Stimulated activated CD8-positive, alpha-beta memory T cell treated with anti-CD3 and anti-CD28 coated beads, Interleukin-7, amount 100 ng/mL, for 4 hours (primary cell): ENCODE measurements at places on chromosomes 5 and 9.

DNA sequence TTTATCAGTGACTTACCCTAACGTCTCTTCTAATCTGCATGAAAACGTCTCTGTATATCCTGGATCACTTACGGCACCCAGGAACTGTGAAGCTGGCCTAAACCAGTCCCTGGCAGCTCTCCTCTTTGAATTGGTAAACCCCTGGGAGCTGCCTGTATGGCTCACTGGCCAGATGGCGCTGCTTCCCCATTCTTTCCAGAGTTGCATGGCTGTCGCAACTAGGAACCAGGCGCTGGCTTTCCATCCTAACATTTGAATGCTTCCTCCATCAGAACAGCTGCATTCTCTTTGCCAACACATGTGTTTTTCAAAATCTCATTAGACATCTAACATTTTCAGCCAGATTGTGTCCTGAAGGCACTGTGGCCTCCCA lies 8.0 kb upstream of the PCA3 start:
- no peak for DNase-seq

GRCh38 chr5:102863764-102864560 lies 108.9 kb downstream of the PAM start:
- DNase-seq = no peak

GRCh38 chr9:88533951-88534455 lies 975 bp upstream of the NXNL2 start:
- no peak for DNase-seq

DNA sequence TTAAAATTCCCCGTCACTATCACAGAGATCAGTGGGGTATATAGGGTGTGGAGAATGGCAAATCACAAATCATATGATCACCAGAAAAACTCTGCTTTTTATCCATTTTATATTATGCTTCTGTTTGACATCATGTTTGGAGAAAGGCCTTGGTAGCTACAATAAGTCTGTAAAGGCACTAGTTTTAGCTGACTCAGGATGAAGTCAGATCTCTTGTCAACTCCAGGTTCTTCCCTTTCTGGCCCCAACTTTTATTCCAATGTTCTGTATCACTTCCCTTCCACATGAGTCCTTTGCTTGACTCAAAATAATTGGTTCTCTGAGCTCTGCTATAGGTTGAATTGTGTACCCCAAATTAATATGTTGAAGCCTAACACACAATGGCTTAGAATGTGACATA lies 484.9 kb downstream of the PTPRD start:
- DNase-seq = no peak

DNA sequence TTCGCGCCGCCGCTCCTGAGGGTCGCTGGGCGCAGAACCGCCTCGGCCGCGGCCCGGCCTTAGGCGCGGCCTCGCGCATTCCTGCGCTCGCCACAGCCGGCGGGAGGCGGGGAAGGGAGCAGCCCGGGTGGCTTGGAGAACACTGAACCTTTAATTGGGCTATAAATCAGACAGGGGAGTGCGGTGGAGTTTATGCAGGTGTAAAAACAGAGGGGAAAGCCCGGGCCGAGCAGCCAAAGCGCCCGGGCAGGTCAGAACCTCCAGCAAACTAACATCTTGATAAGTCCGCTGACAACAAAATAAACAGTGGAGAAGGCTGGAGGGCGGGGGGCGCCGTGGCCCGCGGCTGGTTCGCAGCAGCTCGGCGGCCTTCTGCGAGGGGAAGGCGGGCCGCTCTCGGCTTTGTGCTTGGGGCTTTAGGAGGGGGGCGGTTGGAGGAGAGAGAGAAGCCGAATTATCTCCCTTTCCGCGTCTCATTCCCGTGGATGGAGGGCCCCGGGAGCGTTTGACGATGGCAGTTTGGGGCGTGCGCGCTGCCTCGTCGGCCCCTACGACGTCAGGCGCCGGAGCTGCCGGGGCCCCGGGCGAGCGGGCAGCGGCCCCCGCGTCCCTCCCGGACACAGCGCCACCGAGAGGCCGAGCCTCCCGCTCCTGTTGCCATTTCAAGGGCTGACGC lies 11.3 kb downstream of the FOXD1 start:
- DNase-seq = no peak

- DNase-seq = no peak
Measured at GRCh38 chr9:89916001-89916597, 311.3 kb downstream of the GADD45G start.

- no peak for DNase-seq
Measured at GRCh38 chr5:58477760-58478376, 13.4 kb upstream of the GAPT start.

DNA sequence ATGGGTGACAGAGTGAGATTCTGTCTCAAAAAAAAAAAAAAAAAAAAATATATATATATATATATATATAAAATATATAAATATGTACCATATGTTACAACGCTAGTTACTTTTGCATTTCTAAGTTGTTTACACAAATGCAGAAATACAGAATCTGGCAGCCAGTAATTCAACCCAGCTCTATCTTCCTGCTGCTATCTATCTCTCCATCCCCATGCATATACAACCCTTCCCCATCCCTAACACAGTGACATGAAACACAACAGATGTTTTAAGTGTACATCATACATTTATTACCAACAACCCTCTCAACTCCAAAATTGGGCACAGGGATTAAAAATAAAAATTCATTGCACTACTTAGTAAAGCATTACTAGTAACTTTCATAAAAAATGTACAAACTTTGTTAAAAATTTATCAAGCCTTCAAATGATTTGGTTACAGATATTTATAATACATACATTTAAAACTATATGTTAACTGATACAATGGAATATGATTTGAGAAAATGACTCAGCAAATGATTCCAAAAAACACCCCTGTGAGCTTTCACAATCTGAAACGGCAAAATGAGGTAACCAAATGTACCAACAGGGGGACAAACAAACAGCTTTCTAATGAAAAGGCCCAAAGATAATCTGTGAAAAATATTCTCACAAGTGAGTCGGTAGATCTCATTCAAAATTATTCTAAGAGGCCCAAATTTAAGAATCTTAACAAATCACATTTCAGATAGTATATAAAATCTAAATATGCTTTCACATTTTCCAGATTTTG lies 63.8 kb downstream of the RNF38 start:
- DNase-seq = no peak

DNA sequence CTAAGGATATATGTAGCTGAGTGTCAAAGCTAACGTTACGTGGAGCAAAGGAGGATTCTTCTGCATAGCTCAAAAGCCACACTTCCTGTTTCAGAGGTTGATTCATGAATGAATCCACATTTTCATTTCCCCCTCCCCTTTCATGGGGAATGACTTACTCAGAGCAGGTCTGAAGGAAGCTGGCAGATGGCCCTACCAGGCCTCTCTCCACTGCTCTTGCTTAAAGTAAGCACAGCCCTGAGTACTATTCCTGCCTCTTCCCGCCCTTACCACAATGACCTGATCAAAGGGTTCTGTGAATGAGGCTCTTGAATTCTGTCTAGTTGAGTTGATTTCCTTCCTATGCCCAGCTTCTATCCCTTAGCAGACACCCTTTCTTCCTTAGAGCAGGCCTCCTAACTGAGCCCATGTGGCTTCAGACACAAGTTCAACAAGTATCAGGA lies 6.3 kb downstream of the IGIP start:
- no peak for DNase-seq

DNA sequence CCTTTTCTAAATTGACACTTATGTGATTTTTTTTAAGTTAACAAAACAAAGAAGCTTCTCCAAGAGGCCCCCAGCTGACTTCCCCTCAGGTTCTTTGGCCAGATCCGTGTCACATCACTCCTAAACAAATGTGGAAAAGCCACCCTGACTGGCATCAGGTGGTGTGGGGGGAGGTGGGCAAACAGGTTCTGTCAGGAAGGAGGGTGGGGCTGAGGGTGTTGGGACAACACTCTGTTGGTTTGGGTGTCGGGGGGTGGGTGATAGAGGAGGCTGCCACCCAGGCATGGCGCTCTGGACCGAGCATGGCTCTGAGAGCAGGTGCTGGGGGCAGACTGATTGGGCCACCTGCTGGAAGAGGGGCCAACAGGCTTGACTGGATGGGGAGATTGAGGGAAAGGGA lies 210.9 kb downstream of the HSPA4 start:
- DNase-seq = no peak

GRCh38 chr9:85310573-85310972 lies 431.2 kb downstream of the AGTPBP1 start:
- DNase-seq = no peak

DNA sequence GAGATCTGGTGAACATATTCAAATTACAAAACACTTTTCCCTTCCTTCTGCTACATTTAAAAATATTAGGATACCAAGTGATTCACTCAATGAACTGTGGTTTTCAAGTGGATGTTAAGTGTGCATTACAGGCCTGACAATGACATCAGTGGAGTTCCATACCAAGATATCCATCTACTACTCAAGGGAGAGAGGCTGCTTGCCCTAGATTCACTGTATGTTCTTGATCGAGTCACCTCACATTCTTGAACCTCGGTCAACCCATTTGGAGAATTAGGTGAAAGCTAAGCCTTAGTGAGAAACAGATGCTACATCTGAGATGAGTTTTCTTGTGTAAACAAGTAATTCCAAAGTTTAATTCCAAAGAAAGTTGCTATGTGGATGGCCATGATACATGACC lies 142.2 kb downstream of the FGF10 start:
- DNase-seq = no peak

DNA sequence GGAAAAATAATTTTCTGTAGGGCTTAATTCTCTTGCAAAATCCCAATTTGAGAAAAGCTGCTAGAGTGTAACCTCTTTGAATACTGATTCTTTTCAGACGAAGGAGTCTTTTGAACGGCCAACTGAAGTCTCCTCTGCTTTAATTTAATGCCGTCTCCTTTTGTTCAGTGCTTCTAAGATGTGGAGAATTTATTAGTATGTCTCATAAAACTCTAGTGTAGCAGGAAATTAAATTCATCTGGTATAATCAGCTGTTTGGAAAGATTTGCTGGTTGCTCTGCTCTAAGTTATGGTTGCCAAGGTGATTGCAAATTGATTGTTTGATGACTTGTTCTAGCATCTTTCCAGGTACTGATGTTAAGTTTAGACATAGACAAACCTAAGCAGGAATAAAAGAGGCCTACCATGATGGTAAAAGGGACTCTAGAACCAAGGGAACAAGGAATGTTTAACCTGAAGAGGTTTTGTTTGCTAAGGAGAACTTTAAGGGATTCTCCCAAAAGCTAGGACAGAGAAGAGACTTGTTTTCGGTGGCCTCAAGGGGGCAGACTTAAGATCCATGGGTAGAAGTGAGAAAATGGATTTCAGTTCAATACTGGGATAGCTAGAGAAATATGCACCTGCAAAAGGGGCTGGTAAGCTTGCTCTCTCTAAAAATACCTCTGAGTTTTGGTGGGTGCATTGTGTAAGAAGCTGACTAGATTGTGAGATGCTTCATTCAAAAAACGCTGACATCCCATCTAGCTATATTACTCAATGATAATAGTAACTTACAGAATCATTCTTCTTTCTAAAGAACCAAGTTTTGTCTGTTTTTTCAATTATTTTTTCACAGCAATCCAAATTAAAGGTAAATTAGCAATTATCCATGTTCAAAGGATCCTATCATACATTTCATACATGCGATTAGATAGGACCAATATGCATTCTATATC lies 5.7 kb upstream of the ADRB2 start:
- no peak for DNase-seq

DNA sequence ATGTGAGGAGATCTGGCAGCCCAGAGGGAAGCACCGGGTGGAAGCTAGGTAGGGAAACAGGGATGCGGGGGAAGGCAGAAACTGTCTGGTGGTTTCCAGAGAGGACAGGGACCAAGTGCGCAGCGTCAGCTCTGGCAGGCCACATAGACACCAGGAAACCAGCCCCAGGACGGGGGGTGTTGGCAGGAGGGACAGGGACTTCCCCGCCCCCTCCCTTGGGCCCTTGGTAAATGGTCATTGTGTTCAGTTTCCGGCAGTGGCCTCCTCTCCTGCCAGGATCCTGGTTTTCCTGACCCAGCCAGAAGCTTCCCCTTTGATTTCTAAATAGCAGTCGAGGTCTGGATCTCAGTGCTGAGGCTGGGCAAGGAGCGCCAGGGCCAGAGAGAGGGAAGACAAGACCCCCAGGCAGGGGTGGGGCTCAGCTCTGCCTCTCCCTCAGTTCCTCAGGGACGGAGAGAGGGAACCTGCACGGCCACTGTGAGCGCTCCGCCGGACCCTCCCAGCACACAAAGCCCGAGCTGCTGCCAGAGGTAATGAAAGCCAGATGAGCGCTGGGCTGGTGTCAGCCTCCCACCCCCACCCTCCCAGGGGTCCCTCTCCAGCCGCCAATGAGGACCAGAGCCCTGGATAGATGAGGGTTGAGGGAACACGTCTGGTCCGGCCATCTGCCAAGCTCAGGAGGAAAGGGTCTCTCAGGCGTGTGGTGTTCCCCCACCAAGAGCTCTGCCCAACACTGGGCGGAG lies 1.8 kb downstream of the RALGDS start:
- no peak for DNase-seq

DNA sequence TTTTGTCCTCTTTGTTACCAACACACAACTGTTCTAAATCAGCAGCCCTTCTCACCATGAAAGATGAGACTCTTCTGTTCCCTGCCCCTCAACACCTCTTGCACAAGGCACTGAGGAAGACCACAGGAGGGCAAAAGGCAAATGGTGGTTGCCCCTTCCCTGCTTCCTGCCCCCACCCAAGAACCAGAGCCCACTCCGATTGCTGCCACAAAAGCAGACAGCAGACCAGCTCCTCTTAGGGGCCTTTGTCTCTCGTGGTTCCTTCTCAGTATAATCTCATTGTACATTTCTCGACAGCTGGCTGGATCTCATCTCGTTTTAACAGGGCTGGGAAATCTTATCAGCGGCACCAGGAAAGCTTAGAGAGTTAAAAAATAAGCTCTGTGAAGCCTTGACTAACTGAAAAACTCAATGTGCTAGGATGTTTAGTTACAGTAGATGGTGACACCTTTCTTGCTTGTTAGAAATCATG lies 1.1 kb downstream of the MVB12B start:
- DNase-seq = no peak

DNA sequence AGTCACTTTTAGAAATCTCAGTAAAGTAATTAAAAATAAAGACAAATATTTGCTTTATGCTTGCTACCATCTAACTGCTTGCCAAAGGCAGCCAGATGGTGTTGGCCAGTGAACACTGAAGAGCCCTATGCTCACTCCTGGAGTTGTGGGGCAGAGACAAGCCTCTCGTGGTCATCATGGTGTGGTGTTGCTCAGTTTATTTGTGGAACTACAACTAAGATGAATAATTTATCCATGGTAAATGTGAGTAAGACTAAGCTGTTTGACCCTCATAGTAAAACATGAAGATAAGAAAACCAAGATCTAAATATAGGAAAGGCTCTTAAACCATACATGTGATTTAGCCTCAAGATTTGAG lies 100.7 kb downstream of the PDE8B start:
- no peak for DNase-seq

- DNase-seq = no peak
Measured at GRCh38 chr5:32523625-32524024, 61.7 kb upstream of the SUB1 start.

- no peak for DNase-seq
Measured at GRCh38 chr9:133049043-133049442, 12.7 kb upstream of the CEL start.

GRCh38 chr5:128798871-128799270 lies 166.4 kb upstream of the SLC27A6 start:
- no peak for DNase-seq

- DNase-seq = no peak
Measured at GRCh38 chr5:17734011-17734410, 99.8 kb downstream of the TAF11L14 start.

- DNase-seq = no peak
Measured at GRCh38 chr9:127567035-127567729, 44.9 kb upstream of the STXBP1 start.

GRCh38 chr9:74025402-74025925 lies 471.7 kb upstream of the RORB start:
- DNase-seq = no peak
